T-helper 2 cell treated with Interferon-gamma antibody and Interleukin-4, amounts not matched to agents 100 ng/mL and 5 ng/mL, for 36 hours (primary cell): ENCODE measurements at places on chromosomes 2 and 18. TPM values are rescaled to one million over a fixed set of nuclear protein-coding genes. Genes with fewer than 3 reads are reported as not detected.

WNT10A gene
- 0.16 and 0.20 TPM in 2 replicates for total RNA-seq

OR6B2 gene
- not detected in 2 replicates for total RNA-seq

SIX3 gene
- 0.14 and 0.18 TPM in 2 replicates for total RNA-seq

MARCHF4 gene
- not detected in 2 replicates for total RNA-seq

SEPTIN10 gene
- 0.57 and 0.77 TPM in 2 replicates for total RNA-seq

C2orf78 gene
- not detected in 2 replicates for total RNA-seq

KCNF1 gene
- total RNA-seq = not detected in 2 replicates

NYAP2 gene
- total RNA-seq = not detected in 2 replicates

TANC1 gene
- total RNA-seq = 0.20 TPM in 2 replicates

IL1B gene
- not detected in 2 replicates for total RNA-seq

PROKR1 gene
- not detected in 2 replicates for total RNA-seq

CNGA3 gene
- total RNA-seq = not detected in 2 replicates
